ENCODE measurements at places on chromosomes 1 and 21. TPM values are rescaled to one million over a fixed set of nuclear protein-coding genes. Genes with fewer than 3 reads are reported as not detected.

GRCh38 chr1:244272471-244273261 lies 179.0 kb downstream of the ADSS2 start:
- peaks cover 14% of the 10 kb centered on the region for H3K4me1 ChIP-seq
- H3K36me3 ChIP-seq: no peaks in the 10 kb centered on the region
- H3K4me3 ChIP-seq: no peak overlapping the region
- peak; percentile 85 for DNase-seq

The CD48 gene
- not detected for total RNA-seq

The OR2T5 gene
- not detected for total RNA-seq

The LYSMD1 gene
- 7.7 TPM for total RNA-seq

DNA sequence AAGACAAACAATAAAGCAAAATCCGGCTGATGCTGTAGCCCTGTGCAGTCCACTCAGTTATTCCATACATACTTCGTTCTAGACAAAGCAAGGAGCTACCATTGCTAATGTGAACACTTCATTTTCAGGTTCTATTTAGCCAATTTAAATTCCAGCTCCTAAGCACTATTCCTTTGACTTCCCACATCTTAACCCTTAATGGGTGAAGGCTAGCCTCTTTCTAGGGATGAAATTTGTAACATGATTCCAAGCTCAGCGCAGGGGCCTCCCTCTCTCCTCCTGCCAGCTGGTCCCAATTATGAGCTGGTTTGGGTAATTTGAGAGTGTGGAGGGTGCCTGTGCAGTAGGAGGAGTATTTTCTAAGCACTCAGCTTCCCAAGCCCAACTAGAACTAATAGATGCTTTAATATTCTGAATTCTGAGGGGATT lies 53.9 kb upstream of the PTGFRN start:
- H3K27me3 ChIP-seq: no peaks in the 10 kb centered on the region
- peak; percentile 89 for DNase-seq
- H3K4me3 ChIP-seq: no peak overlapping the region
- H3K4me1 ChIP-seq: peaks cover 38% of the 10 kb centered on the region

The WNT3A gene
- not detected for total RNA-seq

All from A673 (cell line).